Stimulated activated CD8-positive, alpha-beta memory T cell treated with anti-CD3 and anti-CD28 coated beads, Interleukin-2, amount 100 ng/mL, for 1 hour (primary cell): ENCODE measurements at places on chromosomes 3 and 15.

DNA sequence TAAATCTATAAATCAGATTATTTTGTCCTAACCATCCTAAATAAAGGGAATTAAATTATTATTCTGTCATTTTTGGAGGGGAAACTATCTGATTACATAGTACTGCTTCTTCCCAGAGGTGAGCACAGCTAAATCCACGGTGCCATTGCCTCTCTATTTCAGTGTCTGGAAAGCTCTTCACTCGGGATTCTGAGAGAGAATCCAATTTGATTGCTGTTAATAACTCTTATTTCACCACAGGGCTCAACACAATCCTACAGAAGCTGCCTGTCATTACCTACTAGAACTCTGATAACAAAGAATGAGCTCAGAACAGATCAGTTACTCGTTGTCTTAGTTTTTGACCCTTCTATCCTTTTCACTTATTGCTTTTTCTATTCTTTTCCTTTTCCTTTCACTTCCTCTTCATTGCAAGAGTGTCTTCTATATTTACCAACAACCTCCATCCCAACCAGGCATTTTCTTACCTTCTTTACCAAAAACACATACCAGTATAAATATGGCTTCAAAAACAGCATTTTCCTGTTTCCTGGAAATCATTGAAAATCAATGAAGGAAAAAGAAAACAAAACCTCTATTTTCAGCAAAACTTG is 30.4 kb downstream of the OXNAD1 start:
- DNase-seq, result no peak

DNA sequence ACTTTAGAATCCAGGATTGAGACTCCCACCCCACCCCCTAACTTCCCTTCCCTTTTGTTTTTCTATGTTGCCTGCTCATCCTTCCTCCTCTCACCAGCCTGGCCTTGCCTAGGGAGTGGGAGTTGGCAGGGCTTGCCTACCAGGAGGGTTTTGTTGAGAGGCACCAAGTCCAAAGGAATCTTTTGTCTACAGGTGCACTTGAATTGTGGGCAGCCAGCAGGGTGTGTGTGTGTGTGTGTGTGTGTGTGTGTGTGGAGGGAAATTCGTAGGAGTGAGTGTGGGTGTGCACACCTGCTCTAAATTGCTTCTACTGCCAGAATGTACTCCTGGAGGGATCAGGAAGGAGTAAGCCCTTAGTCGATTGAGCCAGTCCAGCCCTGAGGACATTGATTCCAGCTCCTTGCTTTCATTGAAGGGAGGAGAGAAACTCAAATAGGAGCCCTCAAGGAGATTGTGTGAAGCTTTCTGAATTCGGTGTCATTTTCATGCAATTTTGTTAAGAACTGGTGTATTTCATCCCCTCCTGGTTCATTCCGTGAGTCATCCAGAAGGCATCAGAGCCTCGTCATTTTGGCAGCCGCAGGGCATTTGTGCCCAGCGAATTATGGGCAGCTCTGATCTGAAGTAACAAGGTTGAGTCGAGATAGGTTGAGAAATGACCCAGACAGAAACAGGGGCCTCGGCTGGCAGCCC is 112.1 kb downstream of the SLCO3A1 start:
- DNase-seq, result no peak

DNA sequence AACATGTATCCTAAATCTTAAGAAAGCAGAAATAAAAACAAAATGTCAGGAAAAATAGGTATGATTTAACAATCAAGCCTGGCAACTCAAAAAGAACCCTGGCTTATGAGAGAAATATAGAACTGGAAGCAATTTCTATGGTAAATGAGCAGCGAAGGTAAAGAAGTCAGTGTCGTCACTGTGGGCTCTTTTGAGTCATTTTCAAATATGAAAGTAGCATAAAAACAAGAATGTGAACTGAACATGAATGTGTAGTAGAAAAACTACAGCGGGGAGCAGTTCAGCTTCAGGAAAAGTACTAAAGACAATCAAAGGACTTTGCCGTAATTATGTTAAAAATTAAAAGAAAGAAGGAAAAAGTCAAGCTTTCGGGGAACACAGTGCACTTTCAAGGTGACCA is 17.5 kb downstream of the LSG1 start:
- DNase-seq, result no peak

- DNase-seq, result no peak
These were observed 38.4 kb upstream of the TRAK1 start for GRCh38 chr3:42052484-42053351.

DNA sequence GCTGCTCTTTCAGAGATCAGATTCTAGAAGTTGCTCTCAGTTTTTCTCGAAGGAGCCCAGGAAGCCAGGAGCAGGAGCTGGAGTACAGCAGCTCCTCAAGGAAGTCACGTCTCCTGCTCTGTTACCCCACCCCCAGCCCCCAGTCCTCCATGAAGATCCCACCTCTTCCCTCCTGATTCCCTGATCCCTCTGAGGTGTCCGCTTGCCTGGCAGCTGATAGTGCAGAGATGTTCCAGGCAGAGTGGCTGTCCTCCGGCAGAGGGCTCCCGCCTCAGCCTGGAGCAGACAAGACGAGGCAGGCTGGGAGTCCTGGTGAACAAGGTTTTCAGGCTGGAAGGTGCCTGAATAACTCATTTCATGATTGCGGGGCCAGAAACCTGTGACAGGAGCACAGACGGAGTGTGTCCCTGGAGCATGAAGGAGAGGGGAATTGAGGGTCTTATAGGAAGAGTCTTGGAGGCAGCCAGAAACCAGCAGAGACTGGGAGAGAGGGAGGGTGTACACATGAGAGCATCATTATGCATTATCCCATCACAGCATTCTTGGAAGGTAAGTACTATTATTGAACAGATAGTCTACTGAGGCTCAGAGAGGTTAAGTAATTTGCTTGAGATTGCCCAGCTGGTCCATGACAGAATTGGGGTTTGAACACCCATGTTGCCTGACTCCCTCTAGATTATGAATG is 1.2 kb downstream of the HRH1 start:
- no peak for DNase-seq

- DNase-seq, result no peak
These were observed 44.8 kb downstream of the CMTM8 start for GRCh38 chr3:32283304-32283703.

DNA sequence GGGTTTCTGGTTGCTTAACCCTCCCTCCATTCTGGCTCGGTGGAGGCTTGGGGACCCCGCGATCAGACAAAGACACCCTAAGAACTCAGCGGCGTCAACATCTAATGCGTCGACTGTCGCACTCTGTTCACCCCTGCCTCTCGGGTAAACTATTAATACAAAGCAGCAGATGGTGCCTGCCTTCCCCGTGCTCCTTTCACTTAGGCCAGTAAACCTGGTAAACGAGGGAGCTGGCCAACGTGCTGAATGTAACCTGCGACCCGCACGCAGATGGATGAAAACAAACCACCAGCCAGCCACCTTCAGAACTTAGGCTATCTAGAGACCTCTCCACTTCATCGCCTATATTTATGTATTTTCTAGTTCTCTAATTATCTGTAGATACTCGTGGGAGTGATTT is 848 bp upstream of the CADPS start:
- DNase-seq, result no peak

DNA sequence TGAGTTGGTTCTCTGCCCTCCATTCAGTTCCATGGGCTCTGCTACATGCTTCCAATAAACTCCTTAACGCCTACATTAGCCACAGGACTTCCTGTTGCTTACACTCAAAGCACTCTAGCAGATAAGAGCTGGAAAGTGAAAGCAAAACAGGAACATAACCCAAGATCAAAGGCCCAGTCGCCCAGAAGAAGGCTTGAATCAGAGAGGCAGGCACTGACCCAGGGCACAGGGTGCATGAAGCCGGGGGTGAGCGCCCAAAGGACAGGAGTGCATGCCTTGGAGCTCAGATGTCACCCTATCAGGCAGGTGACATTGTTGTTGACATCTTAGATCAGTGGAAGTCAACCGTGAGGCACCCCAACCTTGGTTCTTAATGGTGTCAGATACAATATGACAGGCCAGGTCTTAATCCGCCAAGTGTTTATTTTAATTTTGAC is 235.1 kb downstream of the UACA start:
- DNase-seq, result no peak

- DNase-seq, result no peak
These were observed 7.3 kb upstream of the CDAN1 start for GRCh38 chr15:42744195-42744594.

GRCh38 chr3:138009476-138010272 is at the start of gene CLDN18:
Gene CLDN18, plus strand, starts transcription at chr3:138010165. Its CDS starts 61 bp downstream, at chr3:138010226.
- DNase-seq, result no peak

GRCh38 chr3:187740421-187741399 is 4.6 kb downstream of the BCL6 start:
- DNase-seq, result peak; percentile 53

- DNase-seq, result no peak
These were observed 83.9 kb downstream of the ZIC1 start for GRCh38 chr3:147493065-147493464.

DNA sequence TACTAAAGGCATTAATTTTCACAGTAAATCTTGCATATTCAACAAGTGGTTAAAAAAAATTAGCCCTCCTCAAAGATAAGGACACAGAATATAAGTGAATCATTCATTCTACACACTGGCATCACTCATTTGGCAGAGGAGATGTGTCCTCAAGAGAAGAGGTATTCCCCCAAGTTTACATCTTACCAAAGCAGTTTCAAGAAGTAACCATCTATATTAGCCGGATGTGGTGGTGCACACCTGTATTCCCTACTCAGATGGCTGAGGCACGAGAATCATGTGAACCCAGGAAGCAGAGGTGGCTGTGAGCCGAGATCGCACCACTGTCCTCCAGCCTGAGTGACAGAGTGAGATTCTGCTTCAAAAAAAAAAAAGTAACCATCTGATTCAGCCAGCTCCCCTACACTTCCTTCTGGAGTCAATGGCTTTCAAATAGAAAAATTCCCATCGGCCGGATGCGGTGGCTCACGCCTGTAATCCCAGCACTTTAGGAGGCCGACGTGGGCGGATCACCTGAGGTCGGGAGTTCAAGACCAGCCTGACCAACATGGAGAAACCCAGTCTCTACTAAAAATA is 15.4 kb downstream of the RAF1 start:
- DNase-seq, result no peak

DNA sequence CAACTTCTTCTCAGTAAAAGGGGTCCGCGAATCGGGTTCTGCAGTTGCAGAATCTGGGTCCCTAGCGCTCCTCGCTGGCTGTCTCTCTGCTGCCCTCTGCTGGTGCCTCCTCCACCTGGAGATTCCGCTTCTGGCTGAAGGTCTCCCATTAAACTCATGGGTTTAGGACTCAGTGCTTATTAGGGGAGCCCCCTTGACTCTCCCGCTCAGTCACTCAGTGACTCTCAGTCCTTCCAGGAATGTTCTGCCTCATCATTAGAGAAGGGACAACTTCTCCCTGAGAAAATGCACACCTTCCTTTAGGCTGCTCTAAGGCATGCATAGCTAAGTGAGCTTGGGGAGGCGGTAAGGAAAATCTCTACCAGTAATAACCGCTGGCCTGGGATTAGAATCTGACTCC is 7.1 kb downstream of the CPN2 start:
- peak; percentile 50 for DNase-seq

GRCh38 chr3:80157546-80157945 is 389.7 kb upstream of the ROBO1 start:
- DNase-seq, result no peak

GRCh38 chr3:47385007-47385406 is 4.2 kb downstream of the PTPN23 start:
- DNase-seq, result no peak

GRCh38 chr3:126117786-126118185 is 33.9 kb upstream of the SLC41A3 start:
- DNase-seq, result no peak

DNA sequence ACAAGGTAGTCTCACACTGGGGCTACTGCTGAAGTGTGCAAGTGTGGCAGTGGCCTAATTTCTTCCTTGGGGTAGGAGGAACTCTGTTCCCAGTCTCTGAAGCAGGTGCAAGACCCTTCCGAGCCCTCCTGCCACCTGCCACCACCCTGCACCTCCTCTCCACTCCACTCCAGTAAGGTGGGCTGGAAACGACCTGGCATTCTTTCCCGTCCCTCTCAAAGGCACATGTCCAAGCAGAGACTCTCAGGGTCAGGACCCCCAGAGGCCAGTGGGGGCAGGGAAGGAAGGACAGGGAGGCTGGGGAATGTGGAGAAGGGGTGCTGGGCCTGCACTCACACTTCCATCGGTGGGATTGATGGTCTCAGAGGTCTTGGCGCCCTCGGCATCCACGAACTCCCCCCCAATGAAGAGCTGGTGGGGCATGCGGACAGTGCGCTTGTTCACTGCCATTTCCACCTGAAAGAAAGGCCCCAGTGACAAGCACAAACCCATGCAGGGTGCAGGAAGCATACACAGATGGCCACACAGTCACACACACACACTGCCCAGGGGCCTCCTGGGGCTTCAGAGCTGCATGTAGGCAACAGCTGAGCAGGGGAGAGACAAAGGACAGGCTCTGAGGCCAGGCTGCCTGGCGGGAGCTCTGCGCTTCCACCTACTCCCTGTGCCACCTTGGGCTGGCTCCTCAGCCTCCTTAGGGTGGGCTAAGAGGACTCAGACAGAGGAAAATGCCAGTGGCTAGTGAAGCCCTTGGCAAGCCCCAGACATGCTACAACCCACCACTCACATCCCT is 43.8 kb downstream of the ALDH1L1 start:
- DNase-seq, result no peak

GRCh38 chr3:70090322-70090913 is 90.9 kb downstream of the SAMMSON start:
- no peak for DNase-seq

DNA sequence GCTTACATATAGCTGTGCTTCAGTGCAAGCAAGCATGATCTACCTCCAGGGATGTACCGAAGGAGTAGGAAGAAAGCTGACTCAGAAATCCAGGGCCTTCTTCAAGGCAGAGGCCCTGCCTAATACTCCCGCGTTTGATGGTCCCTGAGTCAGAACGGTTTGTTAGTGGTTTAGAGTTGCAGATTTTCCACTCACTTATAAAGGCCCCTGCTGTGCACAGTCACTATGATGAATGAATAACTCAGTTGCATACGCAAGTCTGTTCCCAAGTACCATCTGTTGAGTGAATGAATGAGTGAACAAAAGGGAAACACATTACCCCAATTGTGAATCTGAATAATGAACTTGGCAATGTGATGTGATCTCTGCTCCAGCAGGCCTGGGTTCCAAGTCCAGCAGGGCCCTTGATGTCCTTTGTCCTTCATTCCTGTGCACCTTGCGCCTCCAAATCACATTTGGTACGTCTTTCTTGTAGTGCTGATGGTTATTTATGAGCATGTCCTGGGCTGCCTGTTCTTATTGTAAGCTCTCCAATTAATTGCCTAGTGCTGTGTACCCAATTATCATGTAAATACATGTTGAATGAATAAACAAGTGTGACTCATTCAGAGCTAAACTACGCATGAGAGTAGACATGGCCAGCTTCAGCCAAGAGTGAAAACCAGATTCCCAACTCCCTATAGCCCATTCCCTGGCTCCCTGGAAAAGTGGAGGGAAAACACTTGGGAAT is 85.3 kb upstream of the LIMD1 start:
- no peak for DNase-seq
